CD4-positive, alpha-beta T cell treated with Interleukin-6 at 100 ng/mL for 8 hours (primary cell): ENCODE measurements at places on chromosomes 13 and 19.

- DNase-seq: no peak
These were observed 73.5 kb downstream of the PDS5B start for GRCh38 chr13:32659736-32660135.

GRCh38 chr13:26699197-26699490 is 61.4 kb downstream of the GPR12 start:
- no peak for DNase-seq

DNA sequence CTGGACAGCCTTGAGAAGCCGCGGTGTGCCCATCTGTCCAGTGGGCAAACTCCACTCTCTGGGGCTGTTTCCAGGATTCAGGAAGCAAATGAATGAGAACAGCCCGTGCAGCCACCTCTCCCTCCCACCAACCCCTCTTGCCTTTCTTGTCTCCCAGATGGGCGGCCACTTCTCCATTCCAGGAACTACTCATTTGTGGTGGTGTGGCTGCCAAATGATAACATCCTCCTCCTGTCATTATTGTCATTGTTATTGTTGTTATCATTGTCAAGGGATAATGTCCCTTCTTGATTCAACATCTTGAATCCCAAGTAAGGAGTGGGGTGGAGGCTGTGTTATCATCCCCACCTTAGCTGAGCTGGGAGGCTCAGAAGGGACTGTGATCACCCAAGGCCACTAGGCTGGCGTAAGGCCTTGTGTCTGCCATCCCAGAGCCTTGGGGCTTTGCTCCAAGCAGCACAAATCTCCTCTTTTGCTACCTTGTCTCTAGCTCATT is 1.6 kb downstream of the DNM2 start:
- DNase-seq: no peak

GRCh38 chr13:111506621-111507020 is 186.2 kb downstream of the TEX29 start:
- DNase-seq: no peak

DNA sequence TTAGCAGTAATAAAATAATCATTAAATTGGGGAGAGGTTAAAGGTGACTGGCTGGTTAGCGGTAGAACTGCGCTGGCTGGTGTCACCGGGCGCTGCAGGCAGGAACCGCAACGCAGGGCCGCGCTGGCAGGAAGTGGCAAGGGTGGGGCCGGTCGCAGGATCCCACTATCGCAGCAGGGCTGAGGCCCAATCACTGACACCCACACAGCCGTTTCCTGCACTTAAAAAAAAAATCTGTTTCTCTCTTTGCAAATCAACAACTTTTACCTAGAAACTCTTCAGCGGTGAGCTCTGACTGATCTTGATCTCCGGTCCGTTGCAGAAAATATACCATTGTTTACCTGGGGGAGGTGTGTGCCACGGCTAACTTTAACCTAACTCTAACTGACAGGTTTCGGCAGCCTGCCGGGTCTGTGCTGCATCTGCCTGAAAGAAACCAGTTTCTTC is 46.9 kb downstream of the KLF2 start:
- peak; percentile 95 for DNase-seq

DNA sequence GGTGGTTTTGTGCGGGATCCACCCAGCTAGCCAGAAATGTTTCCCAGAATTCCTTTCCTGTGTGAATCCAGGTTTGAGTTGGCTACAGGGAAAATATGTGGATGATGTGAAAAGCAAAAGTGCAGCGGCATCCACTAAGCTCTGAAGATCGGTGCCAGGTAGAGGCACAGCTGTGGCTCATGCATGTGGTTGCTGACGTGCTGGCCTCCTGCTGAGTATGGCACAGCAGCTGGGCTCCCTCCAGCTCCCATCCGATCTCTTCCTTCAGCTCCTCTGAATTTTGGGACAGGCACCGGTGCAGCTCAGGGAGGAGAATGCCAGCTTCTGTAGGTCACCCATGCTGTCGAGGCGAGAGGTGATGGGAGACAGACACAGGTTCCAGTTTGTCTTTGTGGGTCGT is 84.0 kb upstream of the GSX1 start:
- no peak for DNase-seq

DNA sequence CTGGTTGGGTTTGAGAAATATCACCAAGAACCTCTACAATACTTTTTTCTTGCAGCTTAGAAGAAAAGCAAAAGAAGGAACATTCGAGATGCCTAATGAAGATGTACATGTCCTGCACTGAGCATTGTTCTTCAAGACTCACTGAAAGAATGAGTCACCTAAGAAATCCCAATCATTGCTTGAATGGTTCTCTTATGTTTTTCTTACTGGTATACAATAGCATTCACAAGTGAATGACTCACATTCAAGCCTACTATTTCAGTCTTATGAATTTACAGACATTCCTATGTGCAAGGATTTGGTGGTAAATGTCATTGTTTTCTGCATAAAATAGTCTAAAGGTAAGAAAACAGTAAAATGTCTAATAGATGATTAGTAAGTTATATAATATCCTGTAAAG is 594.6 kb downstream of the PCDH9 start:
- DNase-seq: no peak

DNA sequence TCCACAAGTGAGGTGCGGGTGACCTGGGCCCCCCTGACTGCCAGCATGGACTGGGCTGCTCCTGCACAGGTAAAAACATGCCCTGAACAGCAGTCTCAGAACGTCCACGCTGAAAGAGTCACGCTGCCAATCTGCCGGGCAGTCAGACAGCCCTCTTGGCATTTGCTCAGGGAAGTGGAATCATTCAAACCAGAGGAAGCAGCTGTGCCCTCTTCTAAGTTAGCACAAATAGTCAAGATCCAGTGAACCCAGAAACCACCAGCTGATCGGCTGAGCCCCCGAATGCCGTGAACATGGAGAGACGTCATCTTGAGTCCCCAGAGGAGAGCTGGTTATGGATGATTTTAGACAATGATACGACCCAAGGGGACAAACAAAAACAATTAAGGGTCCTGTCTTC is 34.4 kb downstream of the KLF2 start:
- DNase-seq: no peak

DNA sequence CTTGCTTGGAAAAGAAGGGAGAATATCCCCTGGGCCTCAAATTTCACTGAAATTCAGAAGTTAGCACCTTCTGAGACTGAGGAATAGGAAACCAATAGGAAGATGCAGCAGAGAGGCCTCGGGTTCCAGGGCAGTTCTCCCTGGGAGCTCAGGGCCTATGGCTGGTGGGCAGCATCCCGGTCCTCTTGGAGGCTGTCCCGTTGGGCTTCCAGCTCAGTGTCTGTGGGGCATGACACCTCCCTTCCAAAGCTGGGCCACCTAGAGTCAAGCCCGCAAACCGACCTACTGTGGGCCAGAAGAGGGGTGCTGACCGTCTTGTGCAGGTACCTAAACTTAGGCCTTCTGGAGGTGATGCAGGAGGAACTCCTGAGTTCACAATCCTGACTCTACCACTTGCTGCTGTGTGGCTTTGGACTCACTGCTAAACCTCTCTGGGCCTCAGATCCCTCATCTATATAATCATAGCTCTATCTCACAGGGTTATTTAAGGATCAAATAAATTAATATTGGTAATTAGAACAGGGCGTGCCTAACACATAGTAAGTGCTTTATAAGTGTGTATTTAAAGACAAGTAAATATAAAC is 17.1 kb downstream of the SIAH3 start:
- DNase-seq: no peak

- no peak for DNase-seq
These were observed 32.6 kb upstream of the MEDAG start for GRCh38 chr13:30873499-30873898.

DNA sequence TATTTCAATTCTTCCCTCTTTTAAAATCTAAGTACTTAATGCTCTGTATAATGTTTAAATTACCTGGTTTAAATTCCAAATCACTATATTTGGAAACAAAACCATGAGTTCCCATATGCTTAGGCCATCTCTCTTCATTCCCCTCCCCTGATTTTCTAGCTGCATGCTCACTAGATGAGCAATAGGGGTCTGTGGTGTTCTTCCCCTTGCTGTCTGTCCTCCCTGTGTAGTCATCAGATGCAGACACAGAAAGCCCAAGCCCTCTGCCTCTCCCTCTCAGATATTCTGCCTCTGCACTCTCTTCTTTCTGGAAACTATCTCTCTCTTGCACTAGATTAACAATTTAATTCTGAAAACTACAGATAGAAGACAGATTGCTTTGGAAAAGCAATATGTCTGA is 1730.2 kb downstream of the OLFM4 start:
- DNase-seq: no peak

GRCh38 chr13:110346661-110347067 is 39.6 kb downstream of the COL4A2 start:
- no peak for DNase-seq

DNA sequence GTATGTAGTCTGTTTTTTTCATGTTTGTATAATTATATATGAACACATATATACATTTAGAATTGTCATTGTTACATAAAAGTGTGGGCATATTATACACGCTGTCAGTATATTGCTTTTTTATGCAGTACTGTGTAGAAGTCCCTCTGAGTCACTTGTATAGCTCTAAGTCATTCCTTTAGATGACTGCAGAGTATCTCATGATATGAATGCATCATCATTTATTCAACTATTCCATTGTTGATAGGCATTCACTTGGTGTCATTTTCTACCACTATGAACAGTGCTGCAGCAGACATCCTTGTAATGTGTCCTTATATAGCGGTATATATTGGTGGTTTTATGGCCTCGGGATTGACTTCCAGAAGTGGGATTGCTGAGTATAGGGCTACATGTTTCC is 15.3 kb downstream of the RFXAP start:
- DNase-seq: no peak

DNA sequence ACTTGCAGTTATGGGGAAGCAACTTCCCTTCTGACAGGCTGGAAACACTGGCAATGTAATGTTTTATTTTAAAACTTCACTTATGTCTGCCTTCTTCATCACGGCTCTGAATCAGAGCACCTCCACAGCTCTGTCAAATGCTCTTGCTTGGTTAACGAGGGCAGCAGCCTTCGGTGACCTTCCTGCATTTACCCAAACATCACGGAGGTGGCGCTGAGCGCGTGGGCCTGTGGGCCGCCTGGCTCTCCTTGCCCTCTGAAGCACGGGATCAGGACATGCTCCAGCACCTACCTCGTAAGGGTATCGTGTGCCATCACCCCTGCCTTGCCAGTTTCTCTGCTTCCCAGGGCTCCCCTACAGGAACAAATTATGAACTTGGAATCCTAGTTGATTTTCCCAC is 310.0 kb downstream of the TEX29 start:
- DNase-seq: no peak

GRCh38 chr19:18670312-18670711 is 13.2 kb upstream of the CRTC1 start:
- no peak for DNase-seq

DNA sequence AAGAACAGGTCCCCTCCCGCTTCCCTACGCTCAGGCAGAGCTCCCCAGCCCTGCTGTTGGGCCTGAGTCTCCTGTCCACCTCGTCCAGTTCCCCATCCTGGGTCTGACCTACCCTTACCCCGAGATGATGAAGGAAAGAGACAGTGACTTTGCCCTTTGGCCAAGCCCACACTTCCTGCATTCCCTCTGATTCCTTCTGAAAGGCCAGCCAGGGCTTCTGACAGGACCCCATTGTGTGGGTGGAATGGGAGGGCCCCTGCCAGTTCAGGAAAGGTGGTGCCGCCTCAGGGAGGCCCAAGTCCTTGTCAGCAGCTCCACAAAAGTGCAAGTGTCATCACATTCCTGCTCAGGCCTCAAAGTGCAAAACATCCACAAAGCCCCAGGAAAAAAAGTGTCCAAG is 177.8 kb downstream of the PAN3 start:
- no peak for DNase-seq

GRCh38 chr13:92390217-92390616 is 836.4 kb upstream of the GPC6 start:
- DNase-seq: no peak

DNA sequence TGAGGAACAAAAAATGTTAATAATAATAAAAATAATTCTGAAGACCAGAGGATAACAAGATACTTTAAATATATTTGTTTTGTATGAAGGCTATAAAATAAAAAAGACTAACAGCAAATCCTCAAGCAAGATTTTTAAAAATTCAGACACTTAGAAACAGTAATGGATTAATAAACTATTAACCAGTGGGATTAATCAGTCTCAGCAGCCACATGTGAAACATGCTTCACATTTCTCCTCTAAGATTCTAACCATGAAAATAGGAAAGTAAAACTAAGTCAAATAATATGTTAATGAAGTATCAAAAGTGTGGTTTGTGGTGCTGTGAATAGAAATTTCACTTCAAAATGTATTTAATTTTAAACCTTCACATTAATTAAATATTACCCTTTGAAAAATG is 57.4 kb downstream of the KCNRG start:
- DNase-seq: no peak

DNA sequence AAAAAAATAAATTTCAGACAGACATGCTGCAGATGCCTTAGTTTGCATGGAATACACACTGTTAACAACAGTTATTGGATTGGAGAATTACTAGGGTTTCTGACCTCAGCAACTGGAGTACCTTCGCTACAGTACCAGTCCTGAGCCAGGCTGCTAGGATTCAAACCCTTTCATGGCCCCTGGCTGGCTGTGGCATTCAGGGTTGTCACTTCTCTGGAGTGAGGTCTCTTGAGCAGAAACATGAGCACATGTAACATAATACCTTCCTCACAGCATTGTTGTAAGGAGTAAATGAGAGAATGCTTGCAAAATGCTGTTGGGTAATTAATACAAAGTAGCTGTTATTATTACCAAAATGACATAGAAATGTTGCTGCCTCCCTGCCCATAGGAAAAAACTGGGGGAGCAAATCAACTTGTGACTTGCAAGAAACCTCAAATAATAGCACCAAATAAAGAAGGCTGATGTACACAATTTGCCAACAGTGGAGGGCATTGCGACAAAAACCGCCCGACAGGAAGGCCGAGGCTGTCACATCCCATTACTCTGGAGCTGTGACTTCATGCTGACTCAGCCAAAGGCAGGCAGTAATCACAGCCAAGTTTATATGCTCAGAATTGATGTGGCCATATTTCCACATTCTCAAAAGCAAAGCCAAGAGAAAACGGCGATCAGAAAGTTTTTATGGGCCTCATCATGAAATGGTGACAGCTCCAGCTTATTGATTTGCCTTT is 100.4 kb downstream of the RFC3 start:
- DNase-seq: no peak

GRCh38 chr19:53002479-53002878 is 11.2 kb upstream of the ERVV-1 start:
- DNase-seq: no peak

DNA sequence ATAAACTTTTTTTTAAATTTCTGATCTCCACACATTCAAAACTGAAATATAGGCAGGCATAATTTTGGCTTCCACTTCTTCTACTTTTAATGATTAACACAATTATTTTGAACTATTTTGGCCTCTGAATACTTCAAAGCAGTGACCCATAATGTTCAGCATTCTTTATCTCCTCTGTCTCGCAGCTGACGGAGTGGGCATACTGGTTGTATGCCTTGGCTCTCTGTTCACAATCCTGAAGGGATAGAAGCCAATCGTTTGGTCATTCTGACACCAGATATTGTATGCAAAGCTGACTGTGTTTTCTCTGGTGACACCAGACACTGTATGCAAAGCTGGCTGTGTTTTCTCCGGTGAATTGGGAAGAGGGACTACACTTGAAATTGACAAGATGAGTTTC is 833.0 kb downstream of the EFNB2 start:
- no peak for DNase-seq

GRCh38 chr13:83168590-83168989 is 713.7 kb downstream of the SLITRK1 start:
- DNase-seq: no peak
